ENCODE measurements at places on chromosomes 16 and 17.

- no peak for DNase-seq
Measured at GRCh38 chr16:57024894-57025680, 35.7 kb downstream of the NLRC5 start.

GRCh38 chr16:87628940-87629339 is 26.6 kb downstream of the JPH3 start:
- no peak for DNase-seq

- DNase-seq: no peak
Measured at GRCh38 chr16:84545114-84545737, 40.8 kb upstream of the MEAK7 start.

GRCh38 chr16:48231727-48232492 is 12.2 kb upstream of the LONP2 start:
- DNase-seq: peak; percentile 2

DNA sequence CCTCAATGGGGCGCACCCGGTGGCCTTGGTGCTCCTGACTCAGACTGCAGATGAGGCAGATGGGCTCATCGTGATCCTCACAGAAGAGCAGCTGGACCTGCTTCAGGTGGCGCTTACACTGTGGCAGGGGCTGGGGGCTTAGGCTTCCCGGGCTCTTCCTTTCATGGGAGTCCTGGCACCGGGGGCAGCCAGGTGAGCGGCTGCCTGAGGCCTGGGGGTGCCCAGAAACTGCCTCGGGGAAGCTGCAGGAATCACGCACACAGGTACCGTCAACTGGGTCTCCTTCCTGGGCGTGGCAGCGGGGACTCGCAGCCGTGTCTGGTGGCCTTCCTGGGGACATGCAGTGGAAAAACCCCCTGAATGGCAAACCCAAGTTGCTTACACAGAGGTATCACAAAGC is 7.0 kb downstream of the MEFV start:
- DNase-seq: no peak

DNA sequence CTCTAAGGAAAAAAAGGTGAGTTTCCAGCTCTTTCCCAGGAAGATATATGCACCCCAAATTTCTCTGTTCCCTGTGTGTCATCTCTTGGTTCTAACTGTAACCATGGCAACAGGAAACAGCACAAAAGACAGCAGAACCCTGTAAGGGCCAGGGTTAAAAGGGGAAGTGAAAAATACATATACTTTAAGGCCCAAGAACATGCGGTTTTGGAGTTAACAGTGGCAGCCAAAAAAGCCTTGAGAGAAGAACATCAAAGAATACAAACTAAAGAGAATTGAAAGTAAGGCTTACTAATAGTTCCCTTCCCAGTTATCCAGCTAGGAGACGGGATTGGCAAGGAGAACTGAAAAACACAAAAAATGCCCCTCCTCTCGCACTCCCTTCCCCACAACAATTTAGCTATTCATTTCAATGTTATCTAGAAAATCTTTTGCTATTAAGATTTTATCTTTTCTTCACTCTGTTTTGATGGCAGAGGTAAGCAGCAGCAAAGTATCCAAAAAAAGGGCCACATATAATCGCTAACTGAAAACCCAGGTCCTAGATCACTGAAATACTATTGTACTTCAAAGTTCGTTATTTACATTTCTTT is 1.5 kb downstream of the SPOP start:
- DNase-seq: no peak

DNA sequence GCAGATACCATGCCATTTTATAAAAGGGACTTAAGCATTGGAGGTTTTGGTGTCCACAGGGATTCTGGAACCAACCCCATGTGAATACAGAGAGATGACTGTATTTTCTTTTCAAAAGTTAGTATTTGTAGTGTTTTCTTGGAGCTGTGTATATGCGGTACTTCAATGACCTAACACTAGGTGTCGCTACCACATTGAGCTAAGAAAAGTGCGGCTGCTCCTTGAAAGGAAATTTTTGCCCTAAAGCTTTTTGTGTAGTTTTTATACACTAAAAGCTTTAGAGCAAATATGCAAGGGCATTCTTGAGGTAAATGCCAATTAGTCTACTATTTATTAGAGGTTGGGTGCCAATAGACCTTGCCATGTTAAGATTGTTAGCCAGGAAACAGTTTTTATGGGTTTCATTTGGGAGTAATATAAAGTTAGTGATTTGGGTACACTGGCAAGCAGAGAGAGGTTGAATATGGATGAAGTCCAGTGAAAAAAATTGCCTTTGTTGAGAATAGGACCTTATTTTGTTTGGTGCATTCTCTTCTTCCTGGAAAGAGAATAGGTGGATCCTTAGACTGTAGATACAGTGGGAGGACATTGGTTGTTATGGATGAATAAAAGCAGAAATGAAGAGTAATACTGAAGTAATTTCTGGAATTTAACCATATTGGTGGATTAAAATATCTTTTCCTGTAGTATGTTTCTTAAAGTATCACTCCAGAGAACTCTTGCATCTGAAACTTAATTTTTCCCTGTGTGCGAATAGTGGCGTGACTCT is 43.3 kb downstream of the BCAS3 start:
- peak; percentile 66 for DNase-seq

DNA sequence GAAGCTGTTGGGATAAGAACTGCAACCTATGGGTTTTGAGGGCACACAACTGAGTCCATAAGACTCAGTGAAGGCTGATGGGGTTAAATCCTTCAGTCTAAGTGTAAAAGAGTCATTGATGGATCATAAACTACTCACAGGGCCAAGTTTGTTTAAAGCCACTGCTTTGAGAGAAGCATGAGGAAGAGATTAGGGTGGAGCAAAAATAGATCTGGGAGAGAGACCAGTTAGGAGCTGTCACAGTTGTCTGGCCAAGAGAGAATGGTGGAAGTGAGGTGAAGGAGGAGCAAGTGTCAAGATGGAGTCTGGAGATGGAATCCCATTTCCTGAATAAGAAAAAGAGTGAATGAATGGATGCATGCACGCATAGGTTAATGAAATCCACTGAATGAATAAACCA is 379.1 kb upstream of the CDH11 start:
- no peak for DNase-seq

DNA sequence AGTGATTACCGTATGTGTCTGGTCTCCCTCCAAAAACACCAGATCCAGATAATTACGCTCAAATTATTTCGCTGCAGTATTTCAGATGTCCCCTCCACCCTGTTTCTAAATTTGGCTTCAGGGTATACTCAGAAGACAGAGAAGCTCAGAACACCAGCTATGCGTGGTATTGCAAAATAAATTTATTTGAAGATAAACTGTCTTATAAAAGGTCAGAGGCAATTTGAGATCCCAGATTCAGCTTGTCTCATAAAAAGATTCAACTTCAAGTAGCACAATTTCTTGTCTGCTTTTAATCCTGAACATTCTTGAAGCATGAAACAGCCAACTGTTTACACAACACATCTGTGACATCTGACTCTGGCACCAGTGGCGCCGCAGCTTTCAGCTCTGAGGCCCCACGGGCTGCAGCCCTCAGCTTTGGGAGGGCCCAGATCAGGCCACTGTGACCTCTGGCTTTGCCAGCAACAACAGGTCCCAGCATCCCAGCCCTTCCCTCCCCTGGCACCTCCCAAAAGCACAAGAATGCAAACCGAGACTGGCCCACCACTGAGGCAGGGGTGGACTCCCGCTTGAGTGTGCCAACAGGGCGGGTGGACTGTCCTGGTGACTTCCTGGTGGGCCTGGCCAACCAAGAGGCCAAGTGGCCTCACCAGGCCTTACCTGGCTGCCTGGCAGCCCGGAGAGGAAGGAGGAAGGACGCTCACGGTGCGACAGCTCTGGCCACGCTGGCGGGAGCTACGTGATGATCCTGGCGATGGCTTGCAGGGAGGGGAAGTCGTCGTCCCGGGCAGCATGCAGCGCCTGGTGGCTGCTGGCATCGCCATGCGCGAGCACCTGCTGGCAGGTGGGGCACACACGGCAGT is 8.0 kb downstream of the SYNGR3 start:
- DNase-seq: no peak

DNA sequence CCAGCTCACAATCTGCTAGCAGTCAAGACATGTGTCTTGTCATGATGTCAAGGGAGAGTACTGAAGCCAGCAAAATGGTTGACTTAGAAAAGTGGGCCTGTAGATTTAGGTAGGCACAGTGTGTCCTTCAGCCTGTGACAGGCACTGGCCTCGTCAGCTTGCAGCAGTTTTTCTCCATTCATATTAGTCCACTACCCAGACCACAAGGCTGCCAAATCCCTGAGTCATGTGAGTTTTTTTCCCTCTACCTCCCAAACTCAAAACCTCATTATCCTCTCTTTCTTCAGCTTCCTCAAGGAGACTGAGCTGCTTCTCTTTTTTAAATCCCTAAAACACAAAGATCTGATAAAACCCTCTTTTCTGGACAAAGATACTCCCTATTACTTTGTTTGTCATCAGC is 102.6 kb upstream of the HS3ST3A1 start:
- DNase-seq: no peak

DNA sequence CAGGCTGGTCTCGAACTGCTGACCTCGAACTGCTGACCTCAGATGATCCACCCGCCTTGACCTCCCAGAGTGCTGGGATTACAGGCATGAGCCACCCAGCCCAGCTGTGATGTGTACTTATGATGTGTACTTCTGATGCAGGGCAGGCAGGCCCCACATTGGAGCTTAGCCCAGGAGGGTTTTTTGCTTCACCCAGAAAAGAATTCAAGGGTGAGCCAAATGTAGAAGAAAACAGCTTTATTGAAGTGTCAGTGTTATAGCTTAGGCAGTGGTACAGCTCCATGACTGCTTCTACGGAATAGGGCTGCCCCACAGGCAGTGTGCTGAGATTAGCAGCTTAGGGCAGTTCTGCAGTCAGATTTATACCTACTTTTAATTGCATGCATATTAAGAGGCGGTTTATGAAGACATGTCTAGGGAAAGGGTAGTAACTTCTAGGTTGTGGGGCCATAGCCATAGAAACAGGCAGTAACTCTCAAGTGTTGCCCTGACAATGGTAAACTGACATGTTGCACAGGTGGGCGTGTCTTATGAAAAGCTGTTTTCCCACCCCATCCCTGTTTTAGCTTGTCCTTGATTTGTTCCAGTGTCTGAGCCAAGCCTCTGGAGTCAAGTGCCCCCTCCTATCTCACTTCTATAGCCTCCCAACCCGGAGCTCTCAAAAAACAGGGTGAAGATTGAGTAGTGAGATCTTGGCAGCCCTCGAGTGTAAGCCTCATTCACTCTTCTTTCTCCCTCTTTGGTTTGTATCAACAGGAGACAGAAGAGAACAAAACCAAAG is 24.1 kb upstream of the POLR3E start:
- no peak for DNase-seq

DNA sequence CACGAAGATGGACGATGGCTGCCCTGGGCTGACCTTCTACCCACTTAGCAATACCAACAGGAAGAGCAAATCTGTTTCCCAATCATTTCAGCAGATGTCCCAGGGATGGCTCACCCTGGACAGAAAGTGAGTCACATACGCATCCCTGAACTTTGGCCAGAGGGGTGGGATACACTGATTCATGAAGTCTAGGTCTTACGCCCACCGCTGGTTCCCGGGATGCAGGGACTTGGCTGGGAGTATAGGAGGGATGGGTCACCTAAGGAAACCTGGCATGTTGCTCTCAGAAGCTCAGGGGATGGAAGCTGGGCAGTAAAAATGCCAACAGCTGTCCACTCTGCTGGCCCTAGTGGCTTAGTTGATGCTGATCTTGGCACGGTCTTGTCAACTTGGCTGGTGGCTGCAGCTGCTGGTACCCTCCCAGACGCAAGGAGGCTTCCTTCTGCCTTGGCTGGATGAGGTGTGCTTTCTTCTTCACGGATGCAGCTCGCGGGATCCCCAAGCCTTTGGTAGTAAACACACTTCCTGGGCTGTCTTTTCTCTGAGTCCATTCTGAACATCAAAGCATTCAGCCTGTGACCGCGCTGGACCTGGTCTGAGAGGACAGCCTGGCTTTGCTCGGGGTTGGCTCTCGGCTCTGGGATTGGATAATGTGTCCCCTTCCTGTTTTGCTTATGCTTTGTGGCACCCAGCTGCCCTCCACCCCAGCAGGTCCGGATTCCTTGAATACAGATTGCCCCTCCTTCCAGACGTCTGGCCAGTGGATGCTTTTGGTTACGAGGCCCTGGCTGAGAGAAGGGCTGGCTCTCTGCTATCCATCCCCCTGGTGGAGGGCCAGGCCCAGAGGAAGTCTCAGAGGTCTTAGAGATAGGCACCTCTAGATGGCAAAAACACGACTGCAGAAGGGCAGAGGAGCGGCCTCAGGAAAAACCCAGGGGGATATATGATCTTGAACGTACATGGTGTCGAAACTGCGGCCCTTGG is 71.5 kb downstream of the RAP1GAP2 start:
- DNase-seq: no peak

DNA sequence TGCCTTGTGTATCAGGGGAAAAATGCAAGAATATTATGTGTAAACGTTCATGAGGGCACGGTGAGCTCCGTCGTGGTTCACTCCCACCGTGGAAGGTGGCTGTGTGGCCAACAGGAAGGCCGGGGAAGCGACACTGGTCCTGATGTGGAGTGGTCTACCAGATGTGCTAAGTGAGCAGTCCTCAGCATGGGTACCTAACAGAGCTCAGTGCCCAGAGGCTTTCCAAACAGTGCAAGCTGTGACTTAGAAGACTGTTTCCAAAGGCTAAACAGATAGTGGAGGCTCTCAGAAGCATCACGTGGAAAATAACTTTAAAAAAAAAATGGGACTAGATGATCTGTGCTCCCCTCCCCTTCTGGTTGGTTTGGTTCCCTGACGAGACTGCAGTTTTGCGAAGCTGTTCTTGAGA is 199.3 kb upstream of the CHMP6 start:
- no peak for DNase-seq

GRCh38 chr16:17571499-17572093 is 100.8 kb upstream of the XYLT1 start:
- DNase-seq: no peak

GRCh38 chr16:87138316-87138715 is 178.9 kb downstream of the C16orf95 start:
- DNase-seq: no peak

DNA sequence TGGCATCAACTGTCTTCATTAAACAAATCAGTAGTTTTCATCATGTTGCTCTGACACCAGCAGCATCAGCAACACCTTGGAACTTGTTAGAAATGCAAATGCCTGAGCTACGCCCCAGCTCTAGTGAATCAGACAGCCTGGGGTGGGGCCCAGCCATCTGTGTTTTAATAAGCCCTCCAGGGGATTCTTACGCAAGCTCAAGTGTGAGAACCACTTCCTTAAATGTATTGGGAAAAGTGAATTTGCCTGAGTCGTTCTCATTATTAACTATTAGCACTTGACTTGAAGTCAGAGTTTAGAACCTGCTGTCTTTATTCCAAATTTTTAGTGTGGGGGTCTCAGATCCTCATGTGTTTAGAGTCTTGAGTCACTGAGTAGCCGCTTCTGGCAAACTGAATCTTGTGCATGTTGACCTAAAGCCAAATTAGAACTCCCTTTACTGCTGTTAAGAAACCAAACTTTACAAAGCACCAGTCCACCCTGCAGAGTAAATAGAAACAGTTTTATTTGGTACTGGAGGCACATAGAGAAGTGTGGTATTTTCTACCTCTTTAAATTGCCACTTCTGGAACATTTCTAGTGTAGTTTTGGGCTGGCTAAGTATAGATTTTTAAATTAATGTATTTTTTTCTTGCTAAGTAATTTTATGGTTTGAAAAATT is 137.4 kb upstream of the COX10 start:
- DNase-seq: peak; percentile 18

- no peak for DNase-seq
Measured at GRCh38 chr17:63078707-63079106, 112.7 kb downstream of the TANC2 start.
